ENCODE measurements at places on chromosomes 1 and 21.

DNA sequence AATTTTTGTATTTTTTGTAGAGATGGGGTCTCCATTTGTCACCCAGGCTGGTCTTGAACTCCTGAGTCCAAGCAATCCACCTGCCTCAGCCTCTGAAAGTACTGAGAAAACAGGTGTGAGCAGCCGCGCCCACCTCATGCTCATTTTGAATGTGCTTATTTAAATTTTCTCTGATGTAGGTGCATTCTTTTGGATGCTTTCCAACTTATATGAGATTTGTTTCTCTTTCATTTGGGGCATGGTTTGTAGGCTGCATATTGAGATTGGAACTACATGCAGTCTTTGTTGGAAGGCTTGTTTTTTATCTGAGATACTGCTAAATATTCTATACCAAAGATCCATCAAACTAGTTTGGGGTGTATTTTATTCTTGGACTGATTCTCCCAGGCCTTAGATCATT is 81.0 kb upstream of the IVNS1ABP start:
- peak; percentile 39 for DNase-seq

GRCh38 chr1:36612881-36613280 is 130.2 kb upstream of the CSF3R start:
- no peak for DNase-seq

DNA sequence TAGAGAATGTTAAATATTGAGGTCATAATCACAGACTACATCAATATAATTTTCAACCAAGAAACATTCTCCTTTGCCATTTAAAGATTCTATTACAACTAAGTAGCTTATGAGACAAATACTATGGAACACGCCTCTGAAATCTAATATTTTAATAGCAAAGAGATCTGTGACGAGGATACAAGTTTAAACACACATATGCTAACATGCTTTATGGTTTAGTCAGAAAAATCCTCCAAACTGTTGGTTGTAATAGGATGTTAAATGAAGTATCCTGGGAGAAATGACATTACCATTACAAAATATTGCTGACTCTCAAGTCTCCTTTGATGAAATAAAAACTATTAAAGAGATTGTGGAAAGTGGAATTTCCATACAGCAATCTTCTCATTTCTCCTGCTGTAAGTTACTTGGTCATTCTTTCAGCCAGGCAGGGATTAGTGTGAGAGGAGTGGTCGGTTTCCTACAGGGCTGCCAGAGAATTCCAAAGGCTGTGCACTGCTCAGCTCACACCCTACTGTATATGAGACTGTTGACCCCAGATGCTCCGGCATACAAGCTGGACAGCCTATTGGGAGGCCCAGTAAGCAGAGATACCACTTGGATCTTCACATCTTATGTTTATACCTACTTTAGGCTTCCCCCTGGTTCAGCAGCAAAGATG is 26.6 kb downstream of the SCYL3 start:
- DNase-seq = no peak

GRCh38 chr1:165371588-165372225 is 15.2 kb upstream of the LMX1A start:
- DNase-seq = peak; percentile 34

DNA sequence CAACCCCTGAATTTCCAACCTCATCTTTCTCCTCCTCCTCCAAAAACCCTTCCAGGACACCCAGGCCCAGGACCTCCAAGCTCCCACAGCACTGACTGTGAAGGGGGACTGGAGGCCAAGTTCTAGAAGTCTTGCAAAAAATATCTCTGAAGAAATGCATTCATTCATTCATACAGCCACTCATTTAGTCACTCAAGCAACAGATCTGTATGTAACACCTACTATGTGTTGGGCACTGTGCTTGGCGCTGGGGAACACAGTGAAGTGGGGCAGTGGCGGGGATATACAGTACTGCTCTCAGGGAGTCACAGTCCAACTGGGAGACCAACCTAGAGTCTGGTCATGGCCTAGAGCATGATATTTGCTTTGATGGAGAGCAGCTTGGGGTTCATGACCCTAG is 15.3 kb upstream of the TNFRSF1B start:
- no peak for DNase-seq

DNA sequence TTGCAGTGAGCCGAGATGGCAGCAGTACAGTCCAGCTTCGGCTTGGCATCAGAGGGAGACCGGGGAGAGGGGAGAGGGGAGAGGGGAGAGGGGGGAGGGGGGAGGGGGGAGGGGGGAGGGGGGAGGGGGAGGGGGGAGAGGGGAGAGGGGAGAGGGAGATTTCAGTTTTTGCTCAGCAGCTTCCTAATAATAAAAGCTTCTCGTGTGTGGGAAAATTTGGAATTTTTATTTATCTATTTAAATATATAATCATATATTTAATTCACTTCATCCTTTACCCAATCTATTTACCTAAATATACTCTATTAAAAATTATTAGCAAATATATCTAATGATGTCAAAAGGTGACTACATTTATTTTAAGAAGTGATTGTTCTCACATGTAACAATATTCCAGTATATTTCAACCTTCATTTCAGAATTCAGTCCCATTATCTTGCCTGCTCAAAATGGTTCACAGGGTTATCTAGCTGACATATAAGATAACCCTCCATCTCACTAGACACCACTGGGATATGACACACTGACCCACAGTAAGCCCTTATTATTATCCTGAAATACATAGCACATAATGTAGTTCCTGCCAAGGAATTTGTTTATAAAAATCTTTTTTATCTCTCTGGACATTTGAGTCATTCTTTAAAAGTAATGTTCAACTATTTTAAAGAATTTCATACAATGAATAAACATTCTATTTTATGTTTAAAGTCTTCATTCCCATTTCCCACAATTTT is 105.9 kb downstream of the GPATCH2 start:
- DNase-seq = no peak

- no peak for DNase-seq
Observed at GRCh38 chr1:84888753-84889152, 4.3 kb downstream of the LPAR3 start.

GRCh38 chr1:207321790-207322645 is 540 bp downstream of the CD55 start:
- DNase-seq = peak; percentile 19

- DNase-seq = no peak
Observed at GRCh38 chr1:84698151-84699110, 8.2 kb upstream of the SSX2IP start.

DNA sequence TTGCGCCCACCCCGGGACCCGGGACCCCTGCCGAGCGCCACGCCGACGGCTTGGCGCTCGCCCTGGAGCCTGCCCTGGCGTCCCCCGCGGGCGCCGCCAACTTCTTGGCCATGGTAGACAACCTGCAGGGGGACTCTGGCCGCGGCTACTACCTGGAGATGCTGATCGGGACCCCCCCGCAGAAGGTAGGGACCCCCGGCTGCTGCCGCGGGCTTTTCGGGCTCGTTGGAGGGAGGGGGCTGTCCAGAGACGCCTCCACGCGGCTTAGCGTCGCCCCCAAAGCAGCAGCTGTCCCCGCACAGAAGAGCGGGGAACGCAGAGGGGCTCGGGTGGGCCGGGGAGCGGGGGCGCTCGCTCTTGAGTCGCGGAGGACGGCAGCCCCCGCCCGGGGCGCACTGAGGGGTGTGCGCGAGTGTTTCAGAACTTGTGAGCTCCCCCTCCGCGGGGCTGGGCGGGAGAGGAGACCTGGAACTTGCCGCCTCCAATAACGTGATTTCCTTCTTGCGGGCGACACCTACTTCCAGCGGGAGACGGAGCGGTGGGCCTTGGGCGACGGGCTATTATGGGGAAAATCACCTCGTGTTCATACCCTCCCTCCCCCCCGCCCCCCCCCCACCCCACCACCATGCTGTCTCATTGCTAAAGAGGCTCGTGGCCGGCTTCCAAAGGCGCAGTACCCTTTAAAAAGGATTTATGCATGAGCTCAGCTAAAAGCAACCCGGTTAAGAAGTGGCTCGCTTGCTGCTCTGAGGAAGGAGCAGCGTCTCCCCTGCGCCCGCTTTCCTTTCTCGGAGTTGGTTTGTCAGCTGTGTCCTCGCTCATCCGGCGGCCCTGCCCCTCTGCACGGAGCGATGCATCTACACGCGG is 664 bp downstream of the BACE2 start:
- peak; percentile 27 for DNase-seq

GRCh38 chr1:93148001-93148400 is 32.2 kb downstream of the TMED5 start:
- DNase-seq = no peak

- no peak for DNase-seq
Observed at GRCh38 chr1:48610628-48611542, 138.9 kb upstream of the SPATA6 start.

DNA sequence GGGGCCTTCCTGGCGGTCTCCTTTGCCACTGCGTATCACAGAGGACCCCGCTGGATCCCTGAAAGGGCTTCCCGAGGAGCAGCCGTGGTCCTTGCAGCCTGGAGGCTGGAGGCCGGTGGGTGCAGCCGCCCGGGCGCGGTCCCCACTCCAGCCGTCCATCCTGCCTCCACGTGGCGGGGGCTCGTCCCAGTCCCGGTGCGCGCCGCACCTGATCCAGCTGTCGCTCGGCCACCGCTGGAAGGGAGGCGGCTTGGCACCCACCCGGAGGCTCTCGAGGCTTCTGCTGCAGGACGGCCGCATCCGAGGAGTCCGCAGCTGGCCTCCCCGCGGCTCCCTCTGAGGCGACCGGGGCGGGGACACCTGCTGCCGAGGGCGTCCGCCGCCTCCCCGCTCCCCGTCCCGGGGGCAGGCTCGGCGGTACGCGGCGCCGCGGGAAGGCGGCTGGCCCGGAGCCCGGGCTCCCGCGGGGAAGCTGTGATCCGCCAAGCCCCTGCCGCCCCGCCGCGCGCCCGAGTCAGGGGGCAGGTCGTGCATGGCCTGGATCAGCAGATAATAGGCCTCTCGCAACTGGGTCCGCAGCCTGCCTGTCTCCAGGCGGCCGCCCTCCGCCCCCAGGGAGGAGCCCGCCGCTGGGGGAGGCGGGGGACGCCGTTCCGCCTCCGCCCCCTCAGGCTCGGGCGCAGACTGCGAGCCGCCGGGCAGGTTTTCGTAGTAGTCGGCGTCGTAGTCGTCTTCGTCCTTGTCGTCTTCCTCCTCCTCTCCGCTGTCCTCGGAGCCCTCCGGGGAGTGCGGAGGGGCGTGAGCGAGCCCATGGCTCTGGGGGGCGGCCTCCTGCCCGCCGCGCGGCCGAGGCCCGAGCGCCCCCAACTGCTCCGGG is at the start of gene SYDE2:
Gene SYDE2, minus strand, starts transcription at position 554 of the 877 bp plus-strand sequence. Its CDS starts 20 bp downstream, at position 534.
- DNase-seq = peak; percentile 85

DNA sequence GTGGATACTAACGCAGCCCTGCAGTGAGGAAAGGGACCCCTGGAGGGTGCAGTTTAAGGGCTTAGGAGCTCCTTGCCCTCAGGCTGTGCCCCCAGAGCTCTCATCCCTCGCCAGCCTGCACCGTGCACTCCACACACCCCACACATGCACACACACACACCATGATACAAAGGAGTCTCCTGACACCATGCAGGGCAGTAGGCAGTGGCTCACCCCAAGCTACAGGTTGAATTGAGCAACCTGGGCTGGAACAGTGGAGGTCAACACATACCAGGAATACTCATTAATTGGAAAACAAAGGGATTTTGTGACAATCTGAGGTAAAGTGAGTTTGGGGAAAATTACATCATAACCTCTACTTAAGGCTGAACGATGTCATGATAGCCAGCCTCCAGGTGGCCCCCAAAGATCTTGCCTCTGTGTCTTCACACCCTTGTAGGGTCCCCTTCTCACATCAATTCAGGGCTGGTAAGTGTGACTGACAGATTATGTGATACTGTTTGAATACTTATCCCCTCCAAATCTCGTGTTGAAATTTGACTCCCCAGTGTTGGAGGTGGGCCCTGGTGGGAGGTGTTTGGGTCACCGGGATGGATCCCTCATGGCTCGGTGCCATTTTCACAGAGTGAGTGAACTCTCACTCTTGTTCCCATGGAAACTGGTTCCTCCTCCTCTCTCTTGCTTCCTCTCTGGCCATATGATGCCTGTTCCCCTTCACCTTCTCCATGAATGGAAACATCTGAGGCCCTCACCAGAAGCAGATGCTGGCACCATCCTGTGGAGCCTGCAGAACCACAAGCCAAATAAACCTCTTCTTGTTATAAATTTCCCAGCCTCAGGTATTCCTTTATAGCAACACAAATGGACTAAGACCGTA is 111.0 kb upstream of the RAB4A start:
- DNase-seq = no peak

DNA sequence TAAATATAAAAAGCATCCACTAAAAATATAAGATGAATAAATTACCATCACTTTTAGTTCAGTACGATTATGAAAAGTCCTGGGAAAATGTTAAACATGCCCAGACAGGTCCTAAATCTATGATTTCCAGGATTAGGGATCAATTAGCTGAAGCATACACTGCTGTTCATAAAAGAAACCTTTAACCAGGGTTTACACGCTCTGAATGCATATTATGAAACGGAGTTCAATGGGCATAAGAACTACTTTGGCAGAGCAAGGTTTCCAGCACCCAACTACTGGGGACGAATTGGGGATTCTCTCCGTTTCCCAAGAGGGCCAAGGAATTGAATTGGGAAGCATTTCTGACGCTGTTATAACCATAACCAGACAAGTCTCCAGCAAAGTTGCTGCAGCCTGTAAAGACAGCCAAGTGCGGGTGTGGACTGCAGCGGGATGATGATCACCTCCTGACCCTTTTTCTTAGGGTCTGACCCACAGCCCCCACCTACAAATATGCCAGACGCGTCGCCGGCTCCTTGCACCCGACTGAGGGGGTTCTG is 1.6 kb downstream of the SLC30A1 start:
- no peak for DNase-seq
